ENCODE measurements at places on chromosomes 13 and 19.

DNA sequence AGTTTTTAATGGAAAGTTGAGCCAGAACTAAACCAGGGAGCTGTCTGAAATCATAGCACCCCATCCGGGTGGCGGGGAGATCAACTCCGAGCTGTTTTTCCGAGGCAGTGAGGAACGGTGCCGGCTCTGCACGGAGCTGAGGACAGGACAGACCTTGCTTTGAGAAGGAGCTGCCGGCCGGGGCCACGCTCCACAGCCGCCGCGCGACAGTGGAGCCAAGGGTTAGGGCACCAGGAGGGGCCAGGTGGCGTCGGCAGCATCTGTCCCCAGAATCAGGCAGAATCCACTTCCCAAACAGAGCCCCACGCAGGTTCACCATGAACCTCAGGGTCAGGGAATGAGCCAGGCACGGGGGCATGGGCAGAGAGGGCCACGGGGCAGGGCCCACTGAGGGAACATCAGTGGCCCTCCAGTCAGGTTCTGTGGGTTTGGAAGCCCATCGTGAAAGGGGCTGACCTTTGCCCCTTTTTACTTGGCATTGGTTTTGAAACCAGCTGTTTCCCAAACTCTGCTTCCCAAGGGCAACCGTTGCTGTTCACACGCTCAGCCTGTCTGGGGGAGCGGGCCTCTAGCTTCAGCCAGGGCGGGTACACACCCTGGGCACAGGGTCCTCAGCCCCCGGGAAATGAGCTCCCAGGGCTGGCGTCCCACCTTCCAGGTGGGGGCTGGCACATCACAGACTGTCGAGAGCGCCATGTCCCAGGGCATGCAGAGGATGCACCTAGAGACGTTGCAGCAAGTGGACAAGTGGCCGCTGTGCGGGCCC, 18.1 kb downstream of the PEX11G start:
- no peak for DNase-seq

GRCh38 chr19:49196527-49197240, 39.1 kb downstream of the TRPM4 start:
- DNase-seq, result no peak

GRCh38 chr13:90015565-90016507, 1331.7 kb upstream of the MIR17HG start:
- no peak for DNase-seq

DNA sequence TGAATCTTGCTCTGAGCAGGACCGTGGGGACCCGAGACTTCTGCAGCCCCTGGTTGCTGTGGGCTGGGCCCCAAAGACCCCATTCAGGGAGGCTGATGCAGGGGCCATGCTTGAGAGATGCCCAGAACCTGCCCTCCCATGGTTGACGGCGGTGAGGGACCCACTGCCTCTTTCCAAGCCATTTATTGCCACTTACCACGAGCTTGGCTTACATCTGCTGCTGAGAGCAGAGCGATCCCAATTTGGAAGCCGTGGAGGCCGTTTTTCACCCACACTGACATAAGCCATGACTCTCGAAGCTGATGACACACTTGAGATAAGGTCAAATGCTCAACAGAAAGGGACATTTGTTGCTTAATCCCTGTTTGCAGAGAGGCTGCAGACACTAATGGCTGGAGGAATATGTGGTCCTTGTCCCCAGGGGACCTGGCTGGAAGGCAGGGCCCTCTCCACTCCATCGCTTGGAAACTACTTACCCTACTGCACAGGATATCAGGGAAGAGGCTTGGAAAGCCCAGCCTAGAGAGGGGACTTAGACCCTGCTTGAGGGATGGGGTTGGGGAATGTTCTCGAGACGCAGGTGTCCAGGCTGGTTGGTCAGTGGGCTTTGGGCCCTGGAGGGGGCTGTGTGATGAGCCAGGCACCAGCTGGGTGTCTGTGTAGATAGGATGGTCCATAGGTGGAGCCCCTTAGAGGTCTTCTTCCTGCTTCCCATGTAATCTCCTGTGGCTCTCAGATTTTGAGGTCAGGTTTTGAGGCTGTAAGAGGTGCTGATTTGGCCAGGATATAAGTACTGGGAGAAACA, 15.3 kb downstream of the ZNF536 start:
- DNase-seq, result no peak

GRCh38 chr19:28667348-28667977, 545.5 kb downstream of the UQCRFS1 start:
- no peak for DNase-seq

DNA sequence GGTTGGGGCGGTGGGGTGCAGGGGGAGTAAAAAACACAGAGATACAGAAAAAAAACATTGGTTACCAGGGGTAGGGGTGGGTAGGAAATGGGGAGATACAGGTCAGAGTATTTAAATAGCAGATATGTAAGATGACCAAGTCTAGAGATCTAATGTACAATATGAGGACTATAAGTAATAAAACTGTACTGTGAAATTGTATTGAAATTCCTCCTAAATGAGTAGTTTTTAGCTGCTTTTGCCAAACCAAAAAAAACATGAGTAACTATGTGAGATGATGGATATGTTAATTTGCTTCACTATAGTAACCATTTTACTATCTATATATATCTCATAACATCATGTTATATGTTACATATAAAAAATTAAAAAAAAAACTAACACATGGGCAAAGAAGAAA, 29.6 kb downstream of the VWA8 start:
- no peak for DNase-seq

GRCh38 chr13:95918860-95919259, 134.3 kb downstream of the UGGT2 start:
- no peak for DNase-seq

DNA sequence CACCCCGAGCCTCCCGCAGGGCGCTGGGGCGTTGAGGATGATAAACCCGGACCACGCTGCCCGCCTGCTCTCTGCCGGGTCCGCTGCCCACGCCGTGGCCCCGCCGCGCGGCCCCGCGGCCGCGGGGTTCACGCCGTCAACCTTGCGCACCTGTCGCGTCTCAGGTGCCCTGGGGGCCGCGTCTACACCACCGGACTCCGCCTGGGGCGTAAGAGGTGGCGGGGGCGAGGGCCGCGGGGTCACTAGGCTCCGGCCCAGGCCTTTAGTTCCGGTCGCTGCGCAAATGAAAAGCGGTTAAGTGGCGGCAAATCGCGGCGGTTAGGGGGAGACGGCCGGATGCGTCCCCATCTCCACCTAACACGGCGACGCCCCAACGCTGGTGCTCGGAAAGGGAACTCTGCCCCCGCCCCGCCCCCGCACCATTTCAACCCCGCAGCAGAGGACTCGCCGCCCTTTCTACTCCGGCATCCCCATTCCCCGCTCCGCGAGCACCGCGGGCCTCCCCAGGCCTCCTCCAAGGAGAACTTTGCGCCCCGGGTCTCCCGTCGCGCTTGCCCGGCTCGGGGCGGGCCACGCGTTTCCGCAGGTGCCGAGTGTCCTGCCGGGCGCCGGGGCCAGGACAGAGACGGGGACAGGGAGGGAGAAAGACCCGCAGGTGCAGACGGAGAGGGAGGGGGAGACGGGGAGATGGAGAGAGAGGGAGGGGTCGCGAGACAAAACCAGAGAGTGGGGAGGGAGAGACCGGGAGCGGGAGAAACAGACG, 4.3 kb downstream of the ONECUT3 start:
- no peak for DNase-seq

GRCh38 chr19:49876422-49877019, 634 bp downstream of the AKT1S1 start:
- peak; percentile 99 for DNase-seq

DNA sequence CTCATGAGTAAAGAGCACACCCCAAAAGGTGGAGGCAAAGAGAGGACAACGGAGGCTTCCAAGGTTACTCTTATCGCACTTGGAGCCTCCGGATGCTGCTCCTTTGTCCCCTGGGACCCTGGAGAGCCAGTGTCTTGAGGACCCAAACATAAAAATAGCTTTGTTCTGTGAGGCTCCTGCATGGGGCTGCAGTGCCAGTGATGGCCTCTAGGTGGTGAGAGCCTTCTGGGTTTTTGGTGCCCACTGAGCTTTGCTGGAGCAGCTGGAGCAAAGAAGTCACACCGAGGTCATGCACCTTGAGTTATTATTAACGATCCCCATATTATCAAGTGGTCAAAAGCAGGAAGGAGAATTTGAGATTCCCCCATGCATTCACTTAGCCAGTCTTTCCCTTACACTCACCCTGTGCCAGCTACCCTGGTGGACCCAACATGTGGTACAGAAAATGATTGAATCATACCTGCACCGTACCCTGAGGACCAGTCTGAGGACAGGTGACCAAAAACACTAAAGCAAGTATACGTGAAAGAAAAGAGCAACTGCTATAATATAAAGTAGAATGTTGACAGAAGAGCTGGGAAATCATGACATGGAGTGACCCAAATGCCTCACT, 41.5 kb downstream of the ZNF682 start:
- peak; percentile 66 for DNase-seq

GRCh38 chr13:41942462-41943094, 18.3 kb downstream of the VWA8 start:
- DNase-seq, result no peak

DNA sequence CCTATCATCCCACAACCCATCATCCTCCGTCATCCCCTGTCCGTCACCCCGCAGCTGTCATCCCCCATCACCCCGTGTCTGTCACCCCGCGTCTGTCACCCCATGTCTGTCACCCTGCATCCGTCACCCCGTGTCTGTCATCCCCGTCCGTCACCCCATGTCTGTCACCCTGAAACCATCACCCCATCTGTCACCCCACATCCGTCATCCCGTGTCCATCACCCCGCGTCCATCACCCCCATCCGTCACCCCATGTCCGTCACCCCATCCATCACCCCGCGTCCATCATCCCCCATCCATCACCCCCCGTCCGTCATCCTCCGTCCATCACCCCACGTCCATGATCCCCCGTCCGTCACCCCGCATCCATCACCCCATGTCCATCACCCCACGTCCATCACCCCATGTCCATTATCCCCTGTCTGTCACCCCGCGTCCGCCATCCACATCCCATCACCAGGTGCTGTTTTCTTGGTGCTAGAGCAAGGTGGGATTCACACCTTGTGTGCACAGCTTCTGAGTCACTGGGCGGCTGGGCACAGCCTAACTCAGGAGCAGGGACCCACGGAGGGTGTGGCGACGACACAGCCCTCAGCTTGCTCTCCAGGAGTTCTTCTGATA, 24.2 kb downstream of the RASA3 start:
- DNase-seq, result no peak

GRCh38 chr13:78659450-78659730, 435 bp upstream of the OBI1 start:
- no peak for DNase-seq

DNA sequence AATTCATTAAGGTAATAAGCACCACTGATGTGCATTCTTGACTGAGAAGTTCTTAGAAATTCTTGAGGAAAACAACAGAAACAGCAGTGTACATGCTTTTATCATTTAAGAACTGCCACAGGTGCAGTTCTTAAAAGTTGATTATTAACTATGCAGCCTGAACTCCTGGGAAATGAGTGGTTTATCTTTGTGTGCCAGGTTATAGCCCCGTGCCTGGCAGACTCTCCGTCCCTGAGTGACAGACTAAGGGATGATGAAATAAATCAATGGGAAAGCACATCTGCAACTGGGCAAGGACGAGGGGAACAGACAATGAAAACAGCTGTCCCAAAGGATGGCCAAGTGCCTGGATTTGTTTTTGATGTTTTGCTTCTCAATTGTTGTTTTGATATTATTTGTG, 84.4 kb upstream of the SPATA13 start:
- DNase-seq, result no peak

DNA sequence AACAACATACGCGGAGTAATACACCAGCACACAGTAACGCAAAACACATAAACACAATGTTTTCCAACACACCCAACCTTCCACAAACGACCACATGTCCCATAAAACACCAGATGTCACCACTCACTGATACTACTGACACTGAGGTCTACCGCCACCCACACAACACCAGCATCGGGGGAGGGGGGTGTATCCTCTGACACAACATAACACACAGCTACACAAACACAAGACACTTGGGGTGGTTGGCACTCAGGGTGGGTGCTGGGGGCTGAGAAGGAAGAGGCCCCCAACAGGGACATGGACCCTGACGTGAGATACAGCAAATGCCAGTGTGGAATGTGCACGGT, 1.5 kb upstream of the KCNN4 start:
- no peak for DNase-seq

DNA sequence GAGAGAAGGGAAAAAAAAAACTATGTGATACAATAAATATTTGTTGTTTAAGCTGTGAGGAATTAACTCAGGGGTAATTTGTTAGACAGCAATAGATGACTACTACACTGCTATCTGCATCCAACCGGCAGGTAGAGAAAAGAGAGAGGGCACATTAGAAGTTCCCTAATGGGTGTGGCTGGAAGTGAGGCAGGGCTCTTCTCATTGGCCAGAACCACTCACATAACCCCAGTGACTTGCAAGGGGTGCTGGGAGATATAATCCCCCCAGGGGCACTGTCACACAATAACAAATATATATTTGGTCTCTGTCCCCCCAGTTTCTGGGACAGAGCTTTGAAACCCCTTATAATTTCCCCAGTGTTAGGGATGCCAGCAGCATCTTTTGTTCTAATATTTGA, 24.3 kb downstream of the FGF21 start:
- no peak for DNase-seq

GRCh38 chr19:41298348-41298964, 11.5 kb upstream of the CCDC97 start:
- DNase-seq, result peak; percentile 48

- no peak for DNase-seq
Measured at GRCh38 chr19:2376784-2377519, 16.9 kb downstream of the TMPRSS9 start.

GRCh38 chr13:41654796-41655195, 197.4 kb downstream of the RGCC start:
- no peak for DNase-seq

DNA sequence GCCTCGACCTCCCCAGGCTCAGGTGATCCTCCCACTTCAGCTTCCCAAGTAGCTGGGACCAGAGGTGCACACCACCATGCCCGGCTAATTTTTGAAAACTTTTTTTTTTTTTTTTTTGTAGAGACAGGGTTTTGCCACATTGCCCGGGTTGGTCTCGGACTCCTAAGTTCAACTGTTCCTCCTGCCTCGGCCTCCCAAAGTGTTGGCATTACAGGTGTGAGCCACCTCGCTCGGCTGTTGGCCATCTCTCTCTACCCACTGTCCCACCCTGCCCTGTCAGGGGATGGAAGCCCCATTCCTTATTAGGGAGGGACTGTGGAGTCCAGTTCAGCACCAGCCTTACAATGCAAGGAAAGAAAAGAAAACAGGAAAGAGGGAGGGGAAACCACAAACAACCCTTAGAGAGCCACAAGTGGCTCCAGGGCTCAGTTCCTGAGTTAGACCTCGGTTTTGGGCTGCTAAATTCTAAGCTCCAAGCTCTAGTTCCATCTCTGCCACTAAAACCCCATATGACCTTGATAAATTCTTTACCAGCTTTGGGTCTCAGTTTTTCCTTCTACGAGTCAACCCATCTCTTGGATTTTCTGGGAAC, 31.7 kb downstream of the ACTL9 start:
- DNase-seq, result no peak

- DNase-seq, result peak; percentile 16
Measured at GRCh38 chr13:40355126-40355724, 311.2 kb downstream of the FOXO1 start.

- DNase-seq, result no peak
Measured at GRCh38 chr13:71252184-71252704, 614.8 kb downstream of the DACH1 start.

GRCh38 chr19:2814426-2814825, 5.2 kb upstream of the ZNF554 start:
- no peak for DNase-seq

GRCh38 chr19:27822336-27822735, 1390.6 kb downstream of the UQCRFS1 start:
- no peak for DNase-seq

- DNase-seq, result no peak
Measured at GRCh38 chr13:88761145-88761544, 1090.0 kb downstream of the SLITRK5 start.

All from activated CD4-positive, alpha-beta memory T cell treated with anti-CD3 and anti-CD28 coated beads for 36 hours (primary cell).